ENCODE measurements at places on chromosomes 13 and 19.

DNA sequence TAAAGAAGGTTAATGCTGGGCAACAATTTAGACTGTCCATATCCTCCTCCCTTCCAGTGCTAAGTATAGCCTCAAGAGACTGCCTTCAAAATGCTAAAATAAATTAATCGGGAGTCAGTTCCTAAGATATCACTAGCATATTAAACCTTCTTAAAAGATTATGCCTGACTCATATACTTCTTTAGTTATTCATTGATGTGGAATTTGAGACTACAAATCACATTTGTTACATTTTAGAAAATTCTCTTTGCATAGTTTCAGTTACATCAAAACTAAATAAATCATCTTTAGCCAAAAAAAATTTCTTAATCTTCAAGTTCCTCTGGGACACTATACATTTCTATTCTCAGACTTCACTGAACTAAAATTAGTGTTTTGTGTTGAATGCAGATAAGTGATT lies 769.1 kb downstream of the PCDH9 start:
- no peak for DNase-seq

DNA sequence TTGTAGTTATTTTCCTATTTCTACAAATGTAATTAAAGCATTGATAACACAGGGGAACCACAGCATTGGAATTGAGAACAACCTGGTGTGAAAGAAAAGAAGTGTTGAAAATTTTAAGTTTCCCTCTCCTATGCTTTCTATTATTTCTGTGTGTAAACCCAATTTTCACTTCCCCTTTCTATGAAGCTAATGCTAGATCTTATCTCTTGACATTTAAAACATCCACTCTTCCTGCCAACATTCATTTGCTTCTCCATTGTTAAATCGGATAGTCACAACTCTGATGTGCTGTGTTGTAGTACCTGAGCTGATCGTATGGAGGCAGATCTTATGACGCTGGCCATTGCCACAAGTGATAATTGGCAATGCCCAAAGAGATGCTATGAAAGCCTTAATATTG lies 203.0 kb downstream of the ITGBL1 start:
- DNase-seq = no peak

- peak; percentile 51 for DNase-seq
Observed at GRCh38 chr13:24168392-24168750, 7.9 kb downstream of the SPATA13 start.

DNA sequence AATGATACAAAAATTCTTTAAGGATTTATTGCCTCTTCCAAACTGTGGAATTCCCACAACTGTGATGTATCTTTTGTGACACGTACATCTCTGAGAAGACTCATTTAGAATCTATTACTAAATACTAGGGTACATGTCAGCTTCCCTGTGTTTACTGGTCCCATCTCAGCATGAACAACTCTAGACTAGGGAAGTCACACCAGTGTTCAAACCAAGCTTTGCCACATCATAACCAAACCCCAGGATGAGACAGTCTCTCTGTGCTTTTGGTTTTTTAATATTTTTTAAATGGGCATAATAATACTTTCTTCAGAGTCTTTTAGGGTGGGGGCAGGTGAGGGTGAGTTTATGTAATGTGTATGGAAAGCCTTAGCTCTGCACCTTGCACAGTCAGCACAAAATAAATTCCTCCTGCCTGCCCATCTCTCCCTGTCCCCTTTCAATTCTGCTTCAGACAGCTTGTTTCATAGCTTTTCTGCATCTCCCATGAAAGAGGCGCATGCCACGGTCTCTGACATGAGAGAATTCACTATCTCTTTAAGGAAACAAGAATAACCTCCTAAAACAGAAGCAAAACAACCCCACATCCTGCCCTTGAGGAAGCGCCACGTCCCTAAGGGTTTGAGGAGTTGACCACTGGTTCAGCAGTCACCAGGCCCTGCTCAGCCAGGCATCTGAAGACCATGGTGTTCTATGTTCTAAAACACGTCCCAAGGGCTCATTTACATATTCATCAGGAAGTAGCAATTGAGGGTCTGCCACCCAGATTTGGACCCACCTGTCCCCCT lies 174.5 kb downstream of the USP12 start:
- no peak for DNase-seq

- DNase-seq = peak; percentile 99
Observed at GRCh38 chr19:11242864-11243797, 3.7 kb downstream of the ANGPTL8 start.

GRCh38 chr19:14536926-14537692 lies 7.7 kb downstream of the TECR start:
- DNase-seq = peak; percentile 43

- no peak for DNase-seq
Observed at GRCh38 chr13:98326291-98326690, 149.2 kb upstream of the RNF113B start.

DNA sequence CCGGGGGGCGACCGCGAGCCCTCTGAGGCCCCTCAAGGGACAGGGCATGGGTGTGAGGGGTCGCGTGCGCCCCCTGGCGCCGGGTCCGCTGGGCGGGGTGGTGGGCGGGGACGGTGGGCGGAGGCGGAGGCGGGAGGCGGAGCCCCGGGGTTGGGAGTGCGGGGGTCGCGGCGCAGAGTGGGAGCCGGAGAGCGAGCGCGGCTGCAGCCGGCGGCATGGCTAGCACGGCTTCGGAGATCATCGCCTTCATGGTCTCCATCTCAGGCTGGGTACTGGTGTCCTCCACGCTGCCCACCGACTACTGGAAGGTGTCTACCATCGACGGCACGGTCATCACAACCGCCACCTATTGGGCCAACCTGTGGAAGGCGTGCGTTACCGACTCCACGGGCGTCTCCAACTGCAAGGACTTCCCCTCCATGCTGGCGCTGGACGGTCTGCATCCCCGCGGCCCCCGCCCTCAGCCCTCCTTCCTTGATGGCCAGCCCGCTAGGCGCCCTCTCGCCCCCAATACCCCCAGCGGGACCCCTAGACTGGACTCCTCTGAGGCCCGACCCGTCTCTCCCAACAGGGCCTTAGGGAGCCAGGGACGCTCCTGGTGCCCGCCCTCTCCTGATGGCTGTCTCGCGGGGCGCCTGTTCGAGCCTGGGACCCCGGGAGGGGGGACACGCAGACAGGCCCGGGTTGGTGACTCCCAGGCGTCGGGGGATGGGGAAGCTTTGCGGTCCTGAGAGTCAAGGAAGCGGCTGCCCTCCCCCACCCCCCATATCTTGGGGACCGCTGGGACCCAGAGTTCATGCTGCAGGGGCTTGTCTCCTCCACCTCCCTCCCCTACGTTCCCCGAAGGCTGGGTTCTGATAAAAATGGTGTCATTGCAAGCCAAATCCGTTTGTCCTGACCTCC lies at the start of gene CLDN10:
TSS of gene CLDN10 (plus strand) at position 182 of the 903 bp plus-strand sequence. CDS start at position 216, 34 bp downstream.
- DNase-seq = no peak

GRCh38 chr13:39612023-39612637 lies 9.1 kb upstream of the LHFPL6 start:
- peak; percentile 63 for DNase-seq

DNA sequence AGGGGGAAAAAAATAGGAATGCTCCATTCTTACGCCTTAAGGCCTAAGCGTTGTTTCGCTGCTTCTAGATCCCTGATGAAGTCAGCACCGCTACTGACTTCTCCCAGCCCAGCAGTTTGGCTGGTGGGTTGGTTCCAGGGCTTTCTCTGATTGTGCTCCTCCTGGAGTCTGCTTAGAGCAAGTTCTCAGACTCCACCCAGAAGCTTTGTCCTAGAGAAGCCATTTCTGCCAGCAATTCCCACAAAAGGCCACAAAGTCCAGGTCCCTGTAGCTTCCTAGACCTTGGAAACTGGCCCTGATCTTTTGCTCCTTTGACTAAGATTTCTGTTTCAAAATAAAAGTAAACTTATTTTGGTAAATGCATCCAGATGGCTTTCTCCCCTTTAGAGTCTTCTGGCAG lies 65.4 kb downstream of the KCTD12 start:
- DNase-seq = peak; percentile 84

DNA sequence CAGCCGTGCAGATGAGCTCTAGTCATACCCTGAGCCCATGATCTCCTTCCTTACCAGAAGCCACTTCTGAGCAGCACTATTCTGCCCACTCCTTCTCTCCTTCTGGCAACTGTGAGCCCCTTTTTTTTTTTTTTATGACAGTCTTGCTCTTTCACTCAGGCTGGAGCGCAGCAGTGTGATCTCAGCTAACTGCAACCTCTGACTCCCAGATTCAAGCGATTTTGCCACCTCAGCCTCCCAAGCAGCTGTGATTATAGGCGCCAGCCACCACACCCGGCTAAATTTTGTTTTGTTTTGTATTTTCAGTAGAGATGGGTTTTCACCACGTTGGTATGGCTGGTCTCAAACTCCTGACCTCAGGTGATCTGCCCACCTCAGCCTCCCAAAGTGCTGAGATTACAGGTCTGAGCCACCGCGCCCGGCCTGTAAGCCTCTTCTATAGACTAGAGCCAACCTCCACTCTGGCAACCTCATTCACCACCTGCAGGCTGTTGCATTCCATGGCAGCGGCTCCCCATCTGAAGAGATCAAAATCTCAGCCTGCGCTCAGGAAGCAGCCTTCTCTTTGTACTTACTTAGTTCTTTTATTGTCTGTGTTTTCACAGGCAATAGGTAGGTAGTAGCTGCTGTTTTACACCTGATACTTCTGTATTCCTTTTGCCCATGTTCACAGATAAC lies 34.8 kb upstream of the NDFIP2 start:
- DNase-seq = no peak

DNA sequence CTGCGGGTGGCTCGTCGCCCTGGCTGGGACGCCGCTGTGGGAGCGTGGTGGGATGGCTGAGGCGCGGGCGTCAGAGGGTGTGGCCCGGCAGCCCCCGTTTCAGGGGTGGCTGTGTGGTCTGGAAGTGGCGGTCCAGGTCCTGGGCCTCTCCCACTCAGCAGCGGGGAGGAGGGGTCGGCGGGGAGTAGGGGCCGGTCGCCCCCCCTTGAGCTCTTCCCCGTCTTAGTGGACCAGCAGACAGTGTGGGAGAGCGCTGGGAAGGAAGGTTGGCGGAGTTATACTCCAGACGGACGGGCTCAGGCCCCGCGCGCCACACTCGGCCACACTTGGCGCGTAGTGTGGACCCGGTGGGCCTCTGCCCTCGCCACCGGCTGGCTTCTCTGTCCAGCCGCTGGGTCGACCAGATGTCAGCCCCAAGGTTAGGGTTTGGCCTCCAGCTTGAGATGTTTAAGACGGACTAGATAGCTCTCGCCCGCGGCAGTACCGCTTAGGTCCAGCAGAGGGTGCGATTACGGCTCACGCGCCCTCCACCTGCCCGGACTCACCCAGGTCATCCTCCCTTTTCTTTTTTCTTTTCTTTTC lies 21.7 kb upstream of the ZNF429 start:
- DNase-seq = no peak

DNA sequence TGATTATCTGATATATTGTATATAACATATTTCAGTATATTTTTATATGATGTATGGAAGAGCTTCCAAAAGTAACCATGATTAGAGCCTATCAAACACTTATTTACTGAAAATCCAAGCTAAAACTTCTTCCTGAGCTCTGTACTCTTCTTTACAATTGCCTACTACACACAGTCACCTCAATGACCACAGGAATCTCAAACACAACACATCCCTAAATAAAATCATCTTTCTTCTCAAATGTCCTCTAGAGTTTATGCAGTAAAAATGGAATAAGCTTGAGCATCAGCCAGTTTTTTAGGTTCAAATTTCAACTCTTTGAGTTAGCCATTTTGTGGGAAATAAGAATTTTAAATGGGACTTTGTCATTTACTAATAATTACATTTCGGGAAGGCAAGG lies 102.6 kb upstream of the FNDC3A start:
- no peak for DNase-seq

DNA sequence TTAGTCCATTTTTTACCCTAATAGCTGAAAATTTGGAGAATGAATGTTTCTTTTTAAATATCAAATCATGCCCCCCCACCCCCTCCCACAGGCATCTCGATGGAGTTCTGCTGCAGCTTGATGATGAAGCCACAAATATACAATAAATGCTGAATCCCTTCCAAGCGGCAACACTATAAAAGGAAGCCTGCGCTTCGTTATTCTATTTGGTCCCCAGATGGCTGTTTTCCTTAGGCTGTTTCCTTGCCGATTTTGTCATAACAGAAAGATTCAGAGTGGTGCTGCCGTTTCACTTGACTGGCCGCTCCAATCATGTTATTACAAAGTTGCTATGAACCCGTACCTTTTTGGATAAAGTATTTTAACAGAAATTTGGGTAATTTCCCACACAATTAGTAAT lies 79.5 kb downstream of the MYO16 start:
- no peak for DNase-seq

- no peak for DNase-seq
Observed at GRCh38 chr13:104895521-104895920, 1639.9 kb downstream of the EFNB2 start.

- DNase-seq = no peak
Observed at GRCh38 chr19:38735257-38735686, 9.0 kb downstream of the CAPN12 start.

- DNase-seq = peak; percentile 81
Observed at GRCh38 chr13:30898678-30899241, 7.3 kb upstream of the MEDAG start.

DNA sequence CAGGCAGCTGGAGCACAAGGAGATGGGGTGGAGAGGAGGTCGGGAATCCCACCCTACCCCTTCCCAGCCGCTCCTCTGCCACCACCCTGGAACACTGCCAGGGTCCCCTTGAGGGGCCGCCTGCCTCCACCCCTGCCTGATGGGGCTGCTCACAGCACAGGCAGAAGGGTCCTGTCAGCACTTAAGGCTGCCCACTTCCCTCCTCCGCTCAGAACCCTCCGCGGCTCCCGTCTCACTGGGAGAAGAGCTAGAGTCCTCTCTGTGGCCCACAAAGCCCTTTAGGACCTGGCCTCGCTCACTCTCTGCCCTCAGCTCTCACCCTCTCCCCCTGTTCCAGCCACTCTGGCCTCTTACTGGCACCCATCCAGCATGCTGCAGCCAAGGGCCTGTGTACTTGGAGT lies 3.4 kb upstream of the POLD1 start:
- no peak for DNase-seq

- DNase-seq = no peak
Observed at GRCh38 chr13:107367258-107367657, 799.3 kb upstream of the ARGLU1 start.

GRCh38 chr13:20772401-20773131 lies 1.2 kb downstream of the EEF1AKMT1 start:
- no peak for DNase-seq

DNA sequence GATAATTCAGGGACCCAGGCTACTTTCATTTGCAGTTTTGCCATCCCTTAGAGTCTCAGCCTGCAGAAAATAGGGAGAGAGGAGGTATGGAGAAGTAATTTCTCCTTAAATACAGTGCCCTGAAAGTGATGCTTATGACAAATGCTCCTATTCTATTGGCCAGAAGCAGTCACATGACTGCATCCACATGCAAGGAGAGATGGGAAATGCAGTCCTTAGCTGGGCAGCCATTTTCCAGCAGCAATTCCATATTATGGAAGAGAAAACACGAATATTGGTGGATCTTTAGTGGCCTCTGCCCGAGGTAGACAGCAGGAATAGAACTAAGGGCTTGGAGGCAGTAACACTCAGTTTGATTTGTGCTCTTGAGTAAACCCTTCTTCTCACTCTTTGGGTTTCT lies 39.4 kb downstream of the VAV1 start:
- DNase-seq = peak; percentile 44

GRCh38 chr13:105509981-105510762 lies 1025.3 kb downstream of the EFNB2 start:
- no peak for DNase-seq
